ENCODE measurements at places on chromosomes 4 and X.

- no peak for DNase-seq
Measured at GRCh38 chrX:67724359-67725110, 180.7 kb downstream of the AR start.

DNA sequence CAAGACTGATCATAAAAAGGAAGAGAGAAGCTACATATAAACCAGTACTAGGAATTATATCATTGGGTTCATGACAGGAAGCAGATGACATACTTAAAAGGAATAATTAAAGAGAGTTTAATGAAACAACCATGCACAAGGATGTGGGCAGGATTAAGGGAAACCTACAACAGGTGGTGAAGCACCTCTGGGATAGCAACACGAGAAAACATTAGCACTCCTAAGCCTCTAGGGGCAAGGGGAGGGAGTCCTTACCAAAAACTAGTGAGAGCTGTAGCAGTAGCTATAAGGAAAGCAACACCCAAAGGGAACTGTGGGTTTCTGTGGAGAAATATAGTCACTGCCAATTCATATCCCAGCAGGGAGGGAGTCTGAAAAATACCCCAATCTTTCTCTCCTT is 7.2 kb upstream of the THOC2 start:
- DNase-seq: no peak

DNA sequence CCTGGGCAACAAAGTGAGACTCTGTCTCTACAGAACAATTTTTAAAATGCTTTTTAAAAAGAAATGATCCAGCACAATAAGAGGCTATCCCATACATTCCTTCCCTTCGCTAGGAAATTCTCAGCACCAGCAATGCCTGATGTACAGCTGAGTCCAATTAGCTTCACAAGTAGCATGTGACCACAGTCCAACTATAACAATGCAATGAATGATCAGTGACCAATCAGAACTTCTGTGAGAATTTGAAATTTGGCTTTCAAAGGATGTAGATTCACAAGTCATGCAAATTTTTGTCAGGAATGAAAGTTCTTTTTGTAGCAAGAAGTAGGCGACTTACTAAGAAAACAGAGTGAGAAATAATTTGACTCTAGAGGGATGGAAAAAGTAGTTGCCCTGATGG is 278.5 kb upstream of the UGT8 start:
- no peak for DNase-seq

GRCh38 chrX:135481696-135482179 is 38.7 kb upstream of the INTS6L start:
- DNase-seq: no peak

GRCh38 chr4:46717950-46718349 is 191.1 kb downstream of the COX7B2 start:
- DNase-seq: no peak

GRCh38 chr4:128653527-128654444 is 155.7 kb upstream of the JADE1 start:
- no peak for DNase-seq

DNA sequence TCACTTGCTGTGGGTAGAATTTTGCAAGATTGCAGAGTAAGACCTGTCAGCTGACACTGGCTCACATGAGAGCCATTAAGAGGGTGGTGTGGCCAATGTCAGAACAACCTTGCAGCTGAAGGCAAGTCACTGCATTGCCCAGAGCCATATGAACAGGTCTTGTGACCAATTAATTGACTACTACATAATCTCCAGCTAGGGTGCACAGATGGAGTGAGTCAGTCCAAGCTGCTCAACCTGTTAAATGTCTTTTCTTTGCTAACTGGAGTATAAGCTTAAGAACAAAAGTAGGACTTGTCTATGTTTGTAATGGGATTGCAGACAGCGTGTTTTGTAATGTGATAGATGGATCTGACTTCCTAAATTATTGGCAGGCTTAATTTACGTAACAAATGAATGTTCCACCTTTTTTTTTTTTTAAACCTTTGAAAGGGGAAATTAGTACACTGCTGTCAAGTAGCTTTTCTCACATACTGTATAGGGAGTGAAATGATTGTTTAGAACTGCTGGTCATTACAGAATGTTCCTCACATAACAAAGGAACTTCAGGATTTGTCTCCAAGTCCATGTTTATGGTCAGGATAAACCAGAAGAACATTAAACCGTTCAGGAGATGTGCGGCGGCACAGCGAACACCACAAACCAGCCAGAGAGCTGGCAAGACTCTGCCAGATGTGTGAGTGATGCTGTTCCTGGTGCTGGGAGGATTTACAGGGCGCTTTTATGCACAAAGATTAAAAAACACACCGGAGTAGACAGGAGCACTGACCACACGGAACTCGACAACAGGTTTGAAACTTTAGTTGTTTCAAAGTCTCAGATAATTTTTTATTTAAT is 37.0 kb downstream of the FNIP2 start:
- no peak for DNase-seq

DNA sequence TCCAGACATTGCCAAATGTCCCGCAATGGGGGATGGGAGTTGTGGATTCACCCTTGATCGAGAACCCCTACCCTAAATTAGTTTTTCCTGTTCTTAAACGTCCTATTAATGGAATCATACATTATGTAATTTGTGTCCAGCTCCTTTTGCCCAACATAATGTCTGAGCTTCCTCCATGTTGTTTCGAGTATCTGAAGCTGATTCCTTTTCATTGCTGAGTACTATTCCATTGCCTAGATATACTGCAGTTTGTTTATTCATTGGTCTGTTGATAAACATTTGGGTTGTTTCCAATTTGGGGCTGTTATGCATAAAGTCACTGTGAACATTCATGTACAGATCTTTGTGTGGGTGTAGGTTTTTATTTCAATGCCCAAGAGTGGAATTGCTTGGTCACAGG is 251.3 kb downstream of the BCOR start:
- no peak for DNase-seq

DNA sequence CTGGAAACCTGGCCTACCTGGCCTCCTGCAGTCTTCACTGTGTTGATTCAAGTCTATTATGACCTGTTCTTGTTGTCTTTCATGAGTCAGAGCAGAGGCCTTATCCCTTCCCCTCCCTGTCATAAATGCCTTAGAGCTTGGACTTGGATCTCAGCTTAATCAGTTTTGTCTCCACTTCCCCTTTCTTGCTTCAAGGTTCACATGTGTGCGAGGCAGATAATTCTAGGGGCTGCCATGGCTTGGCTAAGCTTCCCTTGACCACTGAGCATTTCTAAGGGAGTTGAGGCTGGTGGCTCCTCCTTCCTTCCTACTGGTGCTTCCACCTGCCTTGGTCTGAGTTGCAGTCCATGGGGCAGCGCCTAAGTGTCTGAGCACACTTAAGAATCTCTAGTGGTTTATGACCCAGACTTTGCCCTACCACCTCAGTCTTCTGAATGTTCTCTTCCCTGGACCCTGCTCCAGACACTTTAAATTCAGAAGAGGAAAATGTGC is 1.7 kb upstream of the HEPH start:
- no peak for DNase-seq

- no peak for DNase-seq
Measured at GRCh38 chr4:150826306-150826705, 188.8 kb downstream of the LRBA start.

- no peak for DNase-seq
Measured at GRCh38 chrX:26522501-26522900, 306.5 kb downstream of the MAGEB5 start.

- DNase-seq: no peak
Measured at GRCh38 chr4:61335241-61335763, 135.2 kb downstream of the ADGRL3 start.

- no peak for DNase-seq
Measured at GRCh38 chrX:20477219-20477618, 210.5 kb upstream of the RPS6KA3 start.

- no peak for DNase-seq
Measured at GRCh38 chr4:101309925-101310324, 37.4 kb downstream of the PPP3CA start.
